ENCODE measurements at places on chromosomes 3 and 15. TPM values are rescaled to one million over a fixed set of nuclear protein-coding genes. Genes with fewer than 3 reads are reported as not detected.
A peak's percentile ranks its signal among the peaks of the same experiment; 100 is the strongest.

GRCh38 chr3:119148493-119149180 lies 2.7 kb downstream of the TEX55 start:
- no peak for DNase-seq

GRCh38 chr3:120471643-120472042 lies 20.9 kb upstream of the FSTL1 start:
- DNase-seq = no peak

- DNase-seq = no peak
Measured at GRCh38 chr15:63340878-63341277, 40.8 kb downstream of the CA12 start.

DNA sequence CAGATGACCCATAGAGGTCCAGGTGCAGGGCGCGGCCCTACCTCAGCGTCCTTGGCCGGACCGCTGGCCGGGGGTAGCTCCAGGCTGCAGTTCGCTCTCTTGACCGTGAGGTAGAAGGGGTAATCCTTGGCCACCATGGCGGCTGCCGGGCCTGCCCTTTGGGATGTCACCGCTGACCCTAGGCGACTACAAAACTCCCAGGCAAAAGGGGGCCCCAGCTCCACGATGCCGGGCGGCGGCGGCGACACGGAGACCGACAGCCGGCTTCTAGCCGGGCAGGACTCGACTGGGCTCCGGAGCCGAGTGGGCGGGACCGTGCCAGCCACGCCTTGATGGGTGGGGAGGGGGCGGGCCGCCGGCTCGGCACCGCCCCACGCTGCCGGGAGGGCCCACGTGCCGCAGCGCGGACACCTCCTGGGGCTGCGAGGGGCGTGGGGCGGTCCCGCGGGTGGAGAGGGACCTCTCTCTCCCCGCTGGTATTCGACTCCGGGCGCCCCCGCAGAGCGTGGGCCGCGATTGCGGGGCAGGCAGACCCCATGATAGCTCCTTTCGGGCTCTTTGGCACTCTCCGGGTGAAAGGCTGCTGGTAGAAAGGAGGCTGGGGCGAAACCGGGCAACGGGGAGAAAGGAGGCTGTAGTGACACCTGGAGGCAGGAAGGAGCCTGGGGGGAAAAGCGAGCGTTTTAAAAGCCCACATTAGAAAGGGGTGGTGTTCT lies at the start of gene ARHGEF3:
Gene ARHGEF3 (minus strand): TSS at position 288 of the 716 bp plus-strand sequence. CDS start 151 bp downstream, at position 137.
- DNase-seq = peak; percentile 85

GRCh38 chr3:172803489-172803888 lies 53.0 kb downstream of the ECT2 start:
- no peak for DNase-seq

DNA sequence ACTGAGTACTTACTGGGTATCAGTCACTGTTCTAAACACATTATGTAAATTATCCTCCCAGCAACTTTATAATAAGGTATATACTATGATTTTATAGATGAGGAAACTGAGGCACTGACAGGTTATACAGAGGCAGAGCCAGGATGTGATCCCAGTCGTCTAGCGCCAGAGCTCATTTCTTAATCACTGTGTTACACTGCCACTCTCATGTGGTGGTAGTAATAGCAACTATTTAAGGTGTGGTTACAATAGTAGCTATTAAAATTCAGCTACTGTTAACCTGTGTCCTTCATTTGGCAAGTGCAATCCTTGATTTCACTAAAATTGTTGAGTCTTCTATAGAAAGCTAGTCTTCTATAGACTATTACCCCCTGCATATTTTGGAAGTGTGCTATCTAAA lies 43.1 kb upstream of the TRPC1 start:
- DNase-seq = no peak

GRCh38 chr3:73503781-73504180 lies 121.0 kb downstream of the PDZRN3 start:
- DNase-seq = no peak

DNA sequence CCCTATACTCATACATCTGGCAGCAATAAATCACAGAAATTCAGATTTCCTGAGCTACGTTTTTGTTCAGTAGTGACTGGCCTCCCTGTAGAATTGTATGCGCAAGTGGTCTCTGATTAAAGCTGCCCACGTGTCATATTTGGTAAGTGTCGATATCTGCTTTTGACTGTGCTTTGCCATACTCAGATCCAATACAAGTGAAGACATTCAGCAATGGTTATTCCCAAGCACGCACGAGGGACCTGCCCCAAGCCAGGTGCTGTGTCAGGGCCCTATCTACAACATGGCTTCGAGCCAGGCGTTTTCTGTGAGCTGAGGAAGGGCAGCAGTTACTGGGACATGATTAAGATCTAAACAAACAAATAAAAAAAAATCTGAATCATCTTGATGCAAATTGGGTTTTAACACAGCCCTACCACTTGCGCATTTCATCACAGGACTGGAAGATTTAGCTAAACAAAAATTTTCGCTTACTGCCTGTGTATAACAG lies 47.2 kb upstream of the ICE2 start:
- no peak for DNase-seq

DNA sequence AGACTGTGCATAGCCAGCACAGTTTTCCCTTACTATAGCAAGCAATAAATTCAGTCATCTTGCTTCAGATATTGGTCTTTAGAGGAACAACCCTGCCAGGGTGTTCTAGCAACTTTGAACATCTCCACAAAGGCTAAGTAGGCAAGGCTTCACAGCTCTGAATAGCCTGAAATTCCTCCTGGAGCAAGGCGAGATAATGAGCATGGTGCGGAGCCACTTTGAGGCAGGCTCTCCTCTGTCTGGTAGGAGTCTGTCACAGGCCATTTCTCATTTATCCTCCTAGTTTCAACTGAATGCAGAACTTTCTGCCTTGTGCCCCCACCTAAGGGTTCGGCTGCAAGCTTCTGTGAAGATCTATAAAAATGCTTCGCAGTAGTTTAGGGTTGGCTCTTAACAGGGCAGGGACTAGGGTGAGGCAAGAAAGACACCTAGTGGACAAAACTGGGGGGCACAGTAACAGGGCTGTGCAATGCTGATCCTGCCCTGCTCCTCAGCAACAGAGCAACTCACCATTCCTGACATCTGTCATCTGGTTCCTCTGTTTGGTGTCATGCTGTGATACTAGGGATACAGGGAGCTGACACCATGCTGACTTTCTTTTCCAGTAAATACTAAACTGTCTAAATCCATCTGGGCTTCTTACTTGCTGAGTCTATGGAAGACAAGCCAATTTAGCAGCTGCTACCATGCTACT lies 16.6 kb upstream of the EHHADH start:
- no peak for DNase-seq

DNA sequence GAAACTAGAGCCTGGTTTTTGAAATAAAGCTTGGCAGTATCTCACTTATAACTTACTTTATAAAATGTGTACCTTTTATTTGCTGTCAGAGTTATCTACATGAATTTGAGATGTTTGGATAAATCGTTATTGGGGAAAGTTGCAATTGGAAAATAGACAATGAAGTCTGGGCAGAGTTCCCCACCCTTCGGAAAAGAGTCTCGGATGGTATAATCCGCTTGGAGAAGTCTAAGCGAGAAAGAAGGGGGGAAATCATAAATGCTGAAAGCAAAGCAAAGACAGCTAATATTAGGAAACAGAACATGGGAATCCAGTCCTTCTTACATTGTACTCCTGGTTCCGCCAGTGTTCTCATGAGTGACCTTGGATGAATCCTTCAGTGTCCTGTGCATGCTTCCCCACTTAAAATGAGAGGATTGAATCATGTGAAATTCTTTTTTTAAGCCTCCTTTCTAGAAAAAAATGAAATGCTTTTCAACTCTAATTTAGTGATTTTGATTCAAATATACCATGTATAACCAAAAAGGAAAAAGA lies 162.4 kb downstream of the ATG7 start:
- no peak for DNase-seq

DNA sequence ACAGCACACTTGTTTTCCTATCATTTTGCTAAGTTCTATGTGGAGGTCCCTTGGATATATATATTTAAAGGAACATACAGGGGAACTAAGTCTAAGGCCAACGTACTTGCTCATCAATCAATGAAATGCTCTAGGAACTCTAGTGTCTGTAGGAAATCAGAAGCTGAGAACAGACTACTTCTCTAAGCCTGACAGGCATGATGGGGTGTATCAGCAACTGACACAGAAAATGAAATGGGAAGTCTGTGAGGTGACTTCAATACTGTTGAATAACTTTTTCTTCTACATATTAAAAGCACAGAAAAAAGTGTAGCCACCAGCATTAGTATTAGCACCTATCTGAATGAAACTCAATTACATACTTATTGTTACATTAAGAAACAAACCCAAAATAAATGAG lies 56.9 kb upstream of the CSPG5 start:
- no peak for DNase-seq

The IL17RD gene
- 38.1 TPM for total RNA-seq

The COL8A1 gene
- 0.62 TPM for total RNA-seq

The NR1I2 gene
- total RNA-seq = 0.16 TPM

The ARNT2 gene
- total RNA-seq = 56.6 TPM

The ST8SIA2 gene
- 81.6 TPM for total RNA-seq

The MME gene
- 7.2 TPM for total RNA-seq

The ACTR8 gene
- total RNA-seq = 67.1 TPM

All from occipital lobe (tissue), 3 donors.